Trophoblast cell (in vitro differentiated cells and primary cell): ENCODE measurements at places on chromosomes 16 and 17.

DNA sequence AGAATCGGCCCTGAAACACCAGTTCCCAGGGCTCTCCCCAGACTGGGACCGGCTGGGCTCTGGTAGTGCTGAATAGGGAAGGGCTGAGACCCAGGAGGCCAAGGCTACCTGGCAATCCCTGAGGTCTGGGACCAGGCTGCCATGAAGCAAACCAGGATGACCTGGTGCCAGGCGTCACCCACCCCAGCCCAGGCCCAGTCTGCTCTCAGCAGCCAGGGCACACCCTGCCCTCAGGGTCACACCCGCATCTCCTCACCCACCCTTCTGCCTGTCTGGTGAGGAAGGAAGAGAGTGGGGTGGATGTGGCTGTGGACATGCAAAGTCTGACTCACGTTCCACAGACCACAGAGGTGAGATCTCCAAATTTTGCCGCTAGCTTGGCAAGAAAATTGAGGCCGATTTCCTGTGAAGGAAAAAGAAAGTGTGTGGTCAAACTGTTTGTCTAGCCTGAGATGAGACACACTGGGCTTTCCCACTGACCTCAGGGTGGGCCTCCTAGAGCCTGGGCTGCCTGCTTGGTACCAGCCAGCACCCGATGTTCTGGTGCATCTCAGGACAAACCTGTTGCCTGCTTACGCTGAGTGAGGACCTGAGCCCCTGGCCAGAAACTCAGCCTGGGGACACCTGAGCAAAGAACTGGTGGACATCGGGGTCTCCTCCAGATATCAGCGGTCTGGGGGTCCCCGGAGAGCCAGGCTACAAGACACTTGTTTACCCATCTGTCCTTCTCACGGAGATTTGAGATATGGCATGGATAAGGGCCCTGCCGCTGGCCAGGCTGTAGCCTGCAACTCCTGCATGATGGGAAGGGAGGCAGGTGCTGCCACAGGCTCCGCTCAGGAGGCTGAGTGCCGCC, 6.3 kb upstream of the RAB37 start:
- DNase-seq, result no peak
- H3K4me1 ChIP-seq, result no peaks in the 10 kb centered on the region

DNA sequence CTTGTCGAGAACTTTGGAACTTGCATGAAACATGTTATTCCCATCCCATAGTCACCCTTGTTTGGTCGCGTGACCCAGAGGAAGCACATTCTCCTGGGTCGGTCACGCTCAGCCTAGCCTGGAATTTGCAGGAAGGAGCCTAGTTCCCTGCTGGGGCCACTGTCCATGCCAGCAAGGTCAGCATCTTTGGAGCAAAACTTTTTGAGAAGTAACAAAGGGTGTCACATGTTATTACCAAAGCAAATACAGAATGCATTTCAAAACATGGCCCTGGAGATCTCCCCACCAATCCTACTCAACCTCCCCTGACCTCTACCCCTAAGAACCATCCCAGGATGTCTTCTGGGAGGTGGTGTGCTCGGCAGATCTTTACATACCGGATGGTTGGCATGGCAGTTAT, 26.2 kb upstream of the IRF8 start:
- peaks cover 5% of the 10 kb centered on the region for H3K4me1 ChIP-seq
- DNase-seq, result no peak
- no peak overlapping the region for H3K4me3 ChIP-seq
- no peak overlapping the region for H3K27ac ChIP-seq

DNA sequence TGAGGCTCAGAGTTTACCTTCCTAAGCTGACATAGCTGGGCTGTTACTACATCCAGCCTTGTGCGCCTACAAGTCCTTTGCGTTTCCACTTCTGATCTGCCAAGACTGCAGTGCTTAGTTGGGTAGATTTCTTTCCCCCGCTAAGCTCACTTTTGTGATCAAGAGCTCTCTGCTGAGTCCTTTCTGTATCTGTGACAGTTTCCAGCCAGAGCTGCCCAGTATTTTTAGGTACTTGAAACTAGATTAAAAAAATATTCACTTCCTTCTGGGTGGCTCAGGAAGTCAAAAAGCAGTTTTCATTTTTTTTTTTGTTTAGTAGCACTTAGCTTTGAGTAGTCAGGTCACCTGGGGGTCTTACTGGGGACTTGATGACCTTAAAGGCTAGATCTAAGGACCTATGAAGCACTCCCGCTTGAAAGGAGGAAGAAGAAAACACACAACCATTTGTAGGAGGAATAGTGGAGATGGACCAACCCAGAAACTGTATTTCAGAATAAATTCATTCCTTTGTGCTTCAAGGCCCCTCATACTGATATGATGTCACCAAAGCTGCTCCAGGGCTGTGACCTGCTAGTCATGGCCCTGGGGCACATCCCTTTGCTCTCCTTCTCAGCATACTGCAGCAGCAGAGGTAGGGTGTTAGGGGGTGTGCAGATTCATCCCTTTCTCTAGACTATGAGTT, 75.6 kb upstream of the HNF1B start:
- no peak overlapping the region for H3K27ac ChIP-seq
- no peak overlapping the region for H3K4me3 ChIP-seq
- H3K27me3 ChIP-seq, result no peaks in the 10 kb centered on the region
- H3K36me3 ChIP-seq, result no peaks in the 10 kb centered on the region

DNA sequence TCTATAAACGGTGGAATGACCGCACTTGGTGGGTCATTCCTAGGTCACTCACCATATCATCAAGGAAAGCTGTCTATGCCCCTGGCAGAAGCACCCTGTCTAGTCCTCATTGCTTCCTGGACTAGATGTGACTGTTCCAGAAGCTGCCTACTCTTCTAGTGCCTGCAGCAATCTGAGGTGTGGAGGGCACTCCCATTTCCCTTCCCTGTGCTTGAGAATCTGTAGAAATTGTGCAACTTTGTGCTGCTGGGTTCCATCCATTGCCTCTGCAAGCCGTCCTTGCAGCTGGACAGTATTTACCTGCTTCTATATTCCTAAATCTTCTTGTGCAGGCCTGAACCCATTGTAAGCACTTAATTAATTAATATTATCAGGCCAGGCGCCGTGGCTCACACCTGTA, 52.1 kb downstream of the CACNG3 start:
- no peak overlapping the region for H3K27ac ChIP-seq
- H3K36me3 ChIP-seq, result no peaks in the 10 kb centered on the region
- no peak for DNase-seq

GRCh38 chr16:5001986-5002385, 31.7 kb downstream of the NAGPA start:
- H3K27ac ChIP-seq, result no peak overlapping the region
- DNase-seq, result no peak
- no peaks in the 10 kb centered on the region for H3K36me3 ChIP-seq
- H3K27me3 ChIP-seq, result no peaks in the 10 kb centered on the region
- no peak overlapping the region for H3K4me3 ChIP-seq
- no peaks in the 10 kb centered on the region for H3K4me1 ChIP-seq

DNA sequence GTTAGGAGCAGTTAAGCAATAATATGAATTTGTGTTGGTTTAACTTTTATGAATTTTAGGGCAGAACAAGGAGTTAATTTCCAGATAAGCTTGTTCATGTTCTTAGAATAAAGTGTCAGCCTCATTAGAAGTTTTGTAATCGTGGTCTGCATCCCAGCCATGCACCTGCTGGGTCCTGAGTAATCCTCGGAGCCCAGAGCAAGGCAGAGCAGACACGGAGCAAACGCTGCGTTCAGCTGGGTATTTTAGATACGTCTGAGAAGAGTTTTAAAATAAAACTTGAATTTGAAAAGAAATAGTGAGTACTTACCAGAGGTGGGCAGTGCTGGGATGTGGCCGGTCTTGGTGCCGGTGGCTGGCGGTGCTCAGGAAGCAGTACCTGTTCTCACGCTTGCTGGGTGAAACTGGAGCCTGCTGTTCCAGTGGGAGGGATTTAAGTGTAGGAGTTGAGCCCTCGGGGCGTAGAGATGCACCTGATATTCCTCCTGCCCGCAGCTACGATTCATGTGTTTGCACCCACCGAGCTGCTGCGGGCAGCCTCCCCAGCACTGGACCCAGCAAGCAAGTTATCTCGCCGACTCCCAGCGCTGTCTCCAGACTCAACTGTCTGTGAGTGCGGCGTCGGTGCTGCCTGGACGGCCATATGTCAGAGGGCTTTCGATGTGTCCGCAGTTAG, at the start of gene ZNF750:
ZNF750 (minus strand) TSS at position 406 of the 676 bp plus-strand sequence. CDS start 7,568 bp downstream, outside the sequence.
- peaks cover 2% of the 10 kb centered on the region for H3K36me3 ChIP-seq
- peaks cover 36% of the 10 kb centered on the region for H3K4me1 ChIP-seq
- no peaks in the 10 kb centered on the region for H3K27me3 ChIP-seq
- peak; percentile 97 for DNase-seq
- H3K27ac ChIP-seq, result peak within 1 kb of the TSS; percentile 54
- peak within 1 kb of the TSS; percentile 11 for H3K4me3 ChIP-seq

- H3K4me1 ChIP-seq, result peaks cover 5% of the 10 kb centered on the region
- no peaks in the 10 kb centered on the region for H3K27me3 ChIP-seq
- no peak for DNase-seq
- H3K27ac ChIP-seq, result no peak overlapping the region
- peaks cover 3% of the 10 kb centered on the region for H3K36me3 ChIP-seq
Measured at GRCh38 chr17:63573634-63574033, 23.4 kb downstream of the DCAF7 start.

DNA sequence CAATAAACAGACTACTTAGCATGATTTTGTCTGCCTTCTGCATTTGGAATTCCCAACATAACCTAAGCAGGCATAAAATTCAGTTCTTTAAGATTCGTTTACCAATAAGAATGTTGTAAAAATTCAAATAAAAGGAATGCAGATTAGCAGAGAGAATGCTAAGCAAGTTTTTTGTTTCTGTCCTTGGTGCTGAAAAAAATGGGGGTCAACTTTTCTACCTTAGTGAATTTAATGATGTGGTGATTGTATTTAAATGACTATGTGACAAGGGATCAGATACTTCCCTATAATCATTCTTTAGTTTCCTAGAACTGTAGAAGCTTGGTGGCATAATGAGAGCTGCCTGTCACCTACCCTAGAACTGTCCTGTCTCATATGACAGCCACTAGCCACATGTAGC, 159.5 kb downstream of the RBFOX1 start:
- H3K4me3 ChIP-seq, result no peak overlapping the region
- no peaks in the 10 kb centered on the region for H3K36me3 ChIP-seq
- no peak overlapping the region for H3K27ac ChIP-seq
- no peaks in the 10 kb centered on the region for H3K27me3 ChIP-seq

DNA sequence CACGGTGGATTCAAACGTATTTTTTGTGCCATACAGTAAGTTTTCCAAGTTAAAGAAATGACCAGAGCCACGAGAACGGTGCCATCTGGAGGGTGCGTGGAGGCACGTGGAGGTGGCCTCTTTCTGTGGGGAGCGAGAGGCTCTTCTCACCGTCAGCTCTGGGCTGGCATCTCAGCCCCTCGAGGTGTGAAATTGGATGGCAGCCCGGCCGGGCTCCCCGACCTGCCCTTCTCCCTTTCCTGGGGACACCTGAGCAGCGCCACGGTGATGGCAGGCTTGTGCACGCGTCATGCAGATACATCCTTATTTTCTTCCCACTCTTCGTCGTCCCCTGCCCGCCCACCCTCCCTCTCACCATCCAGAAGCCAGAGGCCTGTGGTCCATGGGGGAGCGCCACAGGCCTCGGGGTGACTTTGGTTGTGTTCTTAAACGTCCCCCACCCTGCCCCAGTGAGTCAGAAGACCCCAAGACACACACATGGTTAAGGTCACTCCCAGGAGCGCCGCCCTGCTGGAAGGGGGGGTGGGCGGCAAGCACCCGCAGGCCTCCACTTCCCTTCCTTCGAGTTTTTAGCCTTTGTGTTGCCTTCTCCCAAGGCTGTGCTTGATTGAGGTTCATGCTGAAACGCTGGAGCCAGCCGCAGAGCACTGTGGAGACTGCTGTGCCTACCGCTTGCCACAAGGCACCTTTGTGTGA, 109.4 kb downstream of the BANP start:
- H3K27me3 ChIP-seq, result no peaks in the 10 kb centered on the region

- peak; percentile 78 for DNase-seq
- no peak overlapping the region for H3K4me3 ChIP-seq
- H3K27ac ChIP-seq, result no peak overlapping the region
- H3K27me3 ChIP-seq, result no peaks in the 10 kb centered on the region
- peaks cover 23% of the 10 kb centered on the region for H3K4me1 ChIP-seq
Measured at GRCh38 chr16:2983706-2984136, 3.5 kb upstream of the PKMYT1 start.

- H3K36me3 ChIP-seq, result peaks cover under 1% of the 10 kb centered on the region
- H3K27me3 ChIP-seq, result no peaks in the 10 kb centered on the region
- H3K27ac ChIP-seq, result no peak overlapping the region
- no peak overlapping the region for H3K4me3 ChIP-seq
- H3K4me1 ChIP-seq, result peaks cover 14% of the 10 kb centered on the region
- no peak for DNase-seq
Measured at GRCh38 chr16:81442220-81442915, 2.2 kb upstream of the CMIP start.

- no peaks in the 10 kb centered on the region for H3K36me3 ChIP-seq
- H3K4me1 ChIP-seq, result no peaks in the 10 kb centered on the region
- peak overlapping the region; percentile 41 for H3K4me3 ChIP-seq
- no peak overlapping the region for H3K27ac ChIP-seq
- DNase-seq, result no peak
Measured at GRCh38 chr17:66915792-66916191, 48.7 kb upstream of the CACNG4 start.

GRCh38 chr17:67413388-67413787, 36.3 kb downstream of the PITPNC1 start:
- no peaks in the 10 kb centered on the region for H3K4me1 ChIP-seq
- no peak overlapping the region for H3K27ac ChIP-seq
- no peak for DNase-seq
- no peaks in the 10 kb centered on the region for H3K27me3 ChIP-seq
- no peak overlapping the region for H3K4me3 ChIP-seq

GRCh38 chr17:16866436-16866835, 105.5 kb downstream of the TNFRSF13B start:
- no peak overlapping the region for H3K4me3 ChIP-seq
- no peaks in the 10 kb centered on the region for H3K27me3 ChIP-seq
- peaks cover 6% of the 10 kb centered on the region for H3K4me1 ChIP-seq
- H3K36me3 ChIP-seq, result no peaks in the 10 kb centered on the region
- no peak for DNase-seq

DNA sequence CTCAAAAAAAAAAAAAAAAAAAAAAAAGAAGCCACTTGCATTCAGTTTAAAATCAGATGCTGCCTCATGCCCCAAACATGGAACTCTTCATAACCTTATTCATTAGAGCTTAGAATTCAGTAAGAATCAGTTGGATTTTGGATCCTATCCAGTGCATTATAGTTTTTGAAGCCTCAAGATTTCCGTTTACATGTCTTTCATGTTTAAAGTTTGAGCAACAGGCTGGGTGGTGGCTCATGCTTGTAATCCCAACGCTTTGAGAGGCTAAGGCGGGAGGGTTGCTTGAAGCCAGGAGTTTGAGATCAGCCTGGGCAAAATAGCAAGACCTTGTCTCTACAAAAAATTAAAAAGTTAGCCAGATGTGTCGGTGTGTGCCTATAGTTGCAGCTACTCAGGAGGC, 55.0 kb downstream of the SNTB2 start:
- no peak overlapping the region for H3K27ac ChIP-seq
- H3K4me3 ChIP-seq, result no peak overlapping the region
- peaks cover 3% of the 10 kb centered on the region for H3K36me3 ChIP-seq
- H3K27me3 ChIP-seq, result no peaks in the 10 kb centered on the region

DNA sequence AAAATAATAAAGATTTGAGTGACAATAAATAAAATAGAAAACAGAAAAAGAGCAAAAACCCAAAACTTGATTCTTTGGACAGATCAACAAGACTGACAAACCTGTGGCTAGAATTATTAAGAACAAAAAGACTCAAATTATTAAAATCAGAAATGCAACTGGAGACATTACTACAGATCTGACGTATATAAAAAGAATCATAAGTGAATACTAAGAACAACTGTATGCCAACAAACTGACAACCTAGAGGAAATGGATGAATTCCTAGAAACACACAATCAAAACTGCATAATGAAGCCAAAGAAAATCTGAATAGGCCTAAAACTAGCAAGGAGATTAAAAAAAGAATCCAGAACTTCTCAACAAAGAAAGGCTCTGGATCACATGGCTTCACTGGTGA, 47.4 kb downstream of the NETO2 start:
- no peak for DNase-seq
- no peaks in the 10 kb centered on the region for H3K4me1 ChIP-seq
- no peaks in the 10 kb centered on the region for H3K27me3 ChIP-seq
- H3K36me3 ChIP-seq, result no peaks in the 10 kb centered on the region
- H3K4me3 ChIP-seq, result no peak overlapping the region
